ENCODE measurements at places on chromosomes 3 and 15. TPM values are rescaled to one million over a fixed set of nuclear protein-coding genes. Genes with fewer than 3 reads are reported as not detected.

Gene BUB1B
- total RNA-seq: 19.9 TPM

Gene PPP1R14D
- total RNA-seq: not detected

Gene LYZL4
- not detected for total RNA-seq

DNA sequence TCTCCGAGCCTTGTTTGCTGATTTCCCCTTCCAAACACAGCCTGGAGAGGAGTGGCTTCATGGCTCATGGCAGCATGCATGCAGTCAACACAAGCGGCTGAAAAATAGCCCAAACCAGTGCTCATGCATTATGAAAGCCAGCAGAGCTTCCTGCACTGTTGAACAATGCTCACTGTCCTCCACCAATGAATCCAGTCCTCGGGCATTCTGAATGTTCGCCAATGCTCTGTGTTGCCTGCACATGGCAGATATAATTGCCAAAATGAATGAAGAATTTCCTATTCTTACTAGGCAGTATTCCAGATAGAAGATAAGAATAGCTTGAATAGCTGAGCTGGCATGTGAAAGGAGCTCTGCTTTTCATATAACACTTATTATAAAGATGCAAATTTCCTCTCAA is 252.7 kb downstream of the ROBO1 start:
- no peak for DNase-seq

GRCh38 chr3:132595014-132595413 is 2.1 kb upstream of the ACKR4 start:
- DNase-seq: no peak

GRCh38 chr15:37394402-37395099 is 294.2 kb upstream of the MEIS2 start:
- no peak for DNase-seq

GRCh38 chr3:181948286-181948685 is 236.6 kb downstream of the SOX2 start:
- DNase-seq: no peak

- DNase-seq: no peak
Observed at GRCh38 chr15:45169608-45170480, 17.9 kb downstream of the SHF start.

- DNase-seq: no peak
Observed at GRCh38 chr3:100395679-100396431, 5.0 kb downstream of the TOMM70 start.

Data from fibroblast of villous mesenchyme (primary cell).